ENCODE measurements at places on chromosomes 16 and 17. TPM values are rescaled to one million over a fixed set of nuclear protein-coding genes. Genes with fewer than 3 reads are reported as not detected.

FBXO39 gene
- total RNA-seq: 1.9 TPM

- DNase-seq: no peak
Observed at GRCh38 chr17:50106393-50107131, 11.4 kb downstream of the PDK2 start.

- peak; percentile 72 for DNase-seq
Observed at GRCh38 chr17:62653002-62653825, 25.7 kb downstream of the MRC2 start.

DNA sequence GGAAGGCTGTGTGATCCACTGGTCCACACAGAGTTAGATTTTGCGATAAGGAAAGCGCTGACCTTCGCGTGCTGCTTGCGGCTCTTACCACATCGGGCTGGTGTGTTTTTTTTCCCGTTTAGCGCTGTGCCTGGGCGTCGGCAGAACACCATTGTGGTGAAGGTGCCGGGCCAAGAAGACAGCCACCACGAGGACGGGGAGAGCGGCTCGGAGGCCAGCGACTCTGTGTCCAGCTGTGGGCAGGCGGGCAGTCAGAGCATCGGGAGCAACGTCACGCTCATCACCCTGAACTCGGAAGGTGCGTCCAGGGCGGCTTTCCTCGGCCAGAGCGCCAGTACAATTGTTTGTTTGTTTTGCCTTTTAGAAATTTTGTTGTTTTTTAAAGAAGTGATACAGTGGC lies 54.7 kb downstream of the BANP start:
- DNase-seq: no peak

DNA sequence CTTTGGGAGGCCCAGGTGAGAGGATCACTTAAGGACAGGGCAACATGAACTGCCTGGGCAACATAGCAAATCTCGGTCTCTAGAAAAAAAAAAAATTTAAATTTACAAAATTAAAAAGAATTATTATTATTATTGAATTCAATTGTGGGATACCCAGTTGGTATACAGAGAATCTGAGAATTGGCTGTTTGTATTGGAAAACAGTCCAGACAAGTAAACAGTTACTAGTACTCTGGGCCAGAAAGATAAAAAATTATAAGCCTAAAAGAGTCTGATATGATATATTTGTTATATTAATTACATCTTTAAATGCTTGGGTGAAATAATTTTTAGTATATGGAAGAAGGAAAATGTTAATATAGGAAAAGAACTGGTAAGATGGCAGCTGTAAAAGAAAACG lies 15.0 kb downstream of the CCDC47 start:
- DNase-seq: no peak

TMEM220 gene
- total RNA-seq: 1.1 TPM

OR3A3 gene
- total RNA-seq: not detected

- DNase-seq: peak; percentile 58
Observed at GRCh38 chr16:69190598-69190997, 3.6 kb downstream of the SNTB2 start.

- DNase-seq: no peak
Observed at GRCh38 chr17:80749611-80750010, 205.0 kb downstream of the RPTOR start.

DNA sequence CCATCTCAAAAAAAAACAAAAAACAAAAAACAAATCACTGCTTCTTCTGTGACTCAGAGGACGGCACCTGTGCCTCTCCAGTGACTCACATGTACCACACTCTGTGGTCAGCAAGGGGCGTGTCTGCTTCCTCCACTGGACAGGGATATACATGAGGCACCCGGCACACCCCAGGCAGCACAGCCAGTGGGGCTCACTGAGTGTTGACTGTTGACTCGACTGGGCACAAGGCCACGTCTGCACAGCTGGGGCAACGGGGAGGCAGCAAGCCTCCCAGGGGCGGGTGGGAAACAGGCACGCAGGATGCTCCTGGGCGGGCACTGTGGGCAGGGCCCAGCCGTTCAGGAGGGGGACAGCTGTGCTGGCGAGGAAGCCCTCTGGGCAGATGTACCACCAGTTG lies 64.1 kb downstream of the TIMM22 start:
- peak; percentile 34 for DNase-seq

- no peak for DNase-seq
Observed at GRCh38 chr17:14094676-14095601, 25.6 kb downstream of the COX10 start.

DNA sequence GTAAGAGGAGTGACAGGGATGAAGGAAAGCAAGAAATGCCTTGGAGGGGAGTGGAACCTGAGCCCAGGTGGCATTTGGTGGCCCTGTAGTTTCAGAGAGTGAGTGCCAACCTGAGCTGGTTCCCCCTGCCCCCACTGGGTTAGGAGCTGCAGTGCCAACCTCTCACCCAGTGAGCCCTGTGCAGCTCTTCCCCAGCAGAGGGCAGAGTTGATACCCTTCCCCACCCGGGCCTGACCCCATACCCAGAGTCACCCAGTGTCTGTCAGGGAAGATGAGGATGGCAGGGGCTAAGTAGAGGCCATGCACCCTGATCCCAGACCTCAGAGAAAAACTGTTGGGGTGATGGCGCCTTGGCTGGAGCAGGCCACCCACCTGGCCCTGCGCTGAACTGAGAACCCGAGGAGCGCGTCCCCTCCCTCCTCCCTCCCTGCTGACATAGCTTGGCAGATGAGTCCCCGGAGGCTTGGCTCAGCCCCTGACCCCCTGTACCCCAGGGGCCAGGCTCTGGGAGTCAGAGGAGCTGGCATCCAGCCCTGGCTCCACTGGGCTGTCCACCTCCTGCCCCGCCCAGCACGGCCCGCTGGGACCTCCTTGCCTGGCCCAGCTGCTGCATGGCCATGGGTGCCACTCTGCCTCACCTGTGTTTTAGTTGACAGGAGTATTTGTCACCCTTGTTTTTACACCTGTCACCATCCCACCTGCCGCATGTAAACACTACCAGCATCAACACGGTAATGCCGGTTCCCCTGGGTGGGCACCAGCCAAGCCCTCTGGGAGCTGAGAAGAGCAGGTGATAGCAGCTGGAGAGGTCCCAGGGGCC lies 113.9 kb downstream of the AMFR start:
- no peak for DNase-seq

LGALS9B gene
- 0.47 TPM for total RNA-seq

CIBAR2 gene
- total RNA-seq: not detected

EFNB3 gene
- not detected for total RNA-seq

CD300E gene
- not detected for total RNA-seq

PSMD3 gene
- 116 TPM for total RNA-seq

- peak; percentile 59 for DNase-seq
Observed at GRCh38 chr16:88570691-88571092, 489 bp downstream of the ZC3H18 start.

DNA sequence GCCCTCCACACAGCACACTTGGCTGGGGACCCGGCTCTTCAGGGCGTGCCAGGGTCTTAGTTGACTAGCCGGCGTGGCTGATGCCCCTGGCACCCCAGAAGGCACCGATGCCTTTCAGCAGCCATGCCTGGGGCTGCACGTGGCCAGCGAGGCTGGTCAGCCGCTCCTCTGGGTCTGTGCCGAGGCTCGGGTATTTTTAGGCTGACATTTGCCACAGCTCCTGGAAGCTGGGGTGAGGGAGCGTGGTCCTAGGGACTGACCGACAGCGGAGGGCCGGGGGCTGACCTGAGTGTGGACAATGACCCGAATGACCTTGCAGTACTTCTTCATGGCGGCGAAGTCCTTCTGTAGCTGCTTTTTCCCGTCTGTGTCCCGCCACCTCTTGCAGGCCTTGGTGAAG lies 3.9 kb downstream of the RPL3L start:
- DNase-seq: no peak

GRCh38 chr16:4846503-4846900 lies 586 bp downstream of the GLYR1 start:
- peak; percentile 44 for DNase-seq

DNA sequence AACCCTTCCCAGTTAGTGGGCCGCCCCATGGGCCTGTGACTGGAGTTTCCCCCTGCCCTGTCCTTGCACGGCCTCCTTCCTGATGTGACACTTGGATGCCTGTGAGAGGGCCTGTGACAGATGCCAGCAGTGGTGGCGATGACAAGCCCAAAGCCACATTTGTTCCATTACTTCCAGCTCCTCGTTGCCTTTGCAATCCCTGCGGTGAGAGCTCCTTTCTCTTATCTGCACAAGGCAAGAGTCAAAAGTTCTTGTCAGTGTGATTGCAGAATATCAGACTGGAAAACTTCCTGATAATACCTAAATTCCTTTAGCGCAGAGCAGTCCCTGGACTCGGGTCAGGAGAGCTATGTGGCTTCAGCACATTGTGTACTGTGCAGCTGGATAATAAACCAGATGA lies 54.4 kb upstream of the ARHGAP44 start:
- DNase-seq: no peak

MTSS2 gene
- total RNA-seq: 5.7 TPM

FAM171A2 gene
- 0.37 TPM for total RNA-seq

GRCh38 chr17:17349724-17350106 lies 46.5 kb downstream of the NT5M start:
- DNase-seq: no peak

GRCh38 chr16:77500934-77501664 lies 66.3 kb upstream of the ADAMTS18 start:
- no peak for DNase-seq

DNA sequence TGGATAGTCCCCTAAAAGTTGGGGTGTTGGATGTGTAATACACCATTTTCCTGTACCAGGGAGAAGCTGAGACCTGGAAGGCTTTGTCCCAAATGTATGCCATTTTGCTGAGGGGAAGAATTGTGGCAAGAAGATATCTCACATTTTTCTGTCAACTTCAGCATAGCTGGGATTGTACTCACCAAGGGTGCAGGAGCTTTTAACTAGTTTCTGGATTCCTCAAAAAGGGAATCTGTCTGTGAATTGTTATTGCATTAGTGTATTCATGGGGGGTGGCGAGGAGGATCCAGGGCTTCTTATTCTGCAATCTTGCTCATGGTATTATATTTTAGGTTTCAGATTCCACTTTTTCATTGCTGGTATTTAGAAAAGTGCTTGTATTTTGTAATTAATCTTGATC lies 208.2 kb upstream of the MYOCD start:
- DNase-seq: no peak

DNA sequence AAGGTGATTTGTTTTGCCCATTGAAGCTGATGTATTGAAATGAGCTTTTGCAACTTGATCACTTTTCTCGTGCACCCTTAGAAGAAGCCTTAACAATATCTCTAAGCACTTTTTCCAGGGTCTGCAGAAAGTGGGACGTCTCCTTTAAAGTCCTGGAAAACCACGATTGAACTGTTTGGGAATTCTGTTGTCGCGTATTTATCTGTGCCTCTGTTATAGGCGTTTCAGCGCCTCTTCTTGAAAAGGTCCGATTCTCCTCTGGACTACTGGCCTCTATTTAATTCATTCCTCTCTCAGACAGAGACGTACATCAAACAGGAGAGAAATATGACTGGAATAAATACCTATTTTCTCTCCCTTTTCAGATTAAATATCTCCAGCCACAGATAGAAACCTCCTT lies 262.4 kb upstream of the PSMD7 start:
- no peak for DNase-seq

GRCh38 chr17:50868140-50868438 lies 1.9 kb upstream of the TOB1 start:
- no peak for DNase-seq

SLC25A19 gene
- total RNA-seq: 43.6 TPM

SLC12A3 gene
- total RNA-seq: not detected

DNA sequence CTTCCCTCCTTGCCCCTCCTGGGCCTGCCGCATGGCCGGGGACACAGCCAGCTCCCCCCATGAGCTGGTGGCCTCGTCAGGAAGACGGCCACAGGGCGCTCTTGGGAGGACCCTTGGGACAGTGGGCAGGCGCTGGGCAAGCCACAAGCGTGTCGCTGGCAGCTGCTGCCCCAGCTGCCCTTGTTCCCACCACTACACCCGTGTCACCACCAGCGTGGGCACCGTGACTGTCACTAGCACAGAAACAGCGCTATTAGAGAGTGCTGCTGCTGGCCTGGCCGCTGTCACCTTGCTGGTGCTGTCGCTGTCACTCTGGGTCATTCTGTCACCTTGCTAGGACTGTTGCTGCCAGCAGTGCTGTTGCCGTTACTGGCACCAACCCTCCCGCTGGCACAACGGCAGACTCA lies 47.2 kb downstream of the ZFPM1 start:
- no peak for DNase-seq

HMOX2 gene
- 92.6 TPM for total RNA-seq

DNA sequence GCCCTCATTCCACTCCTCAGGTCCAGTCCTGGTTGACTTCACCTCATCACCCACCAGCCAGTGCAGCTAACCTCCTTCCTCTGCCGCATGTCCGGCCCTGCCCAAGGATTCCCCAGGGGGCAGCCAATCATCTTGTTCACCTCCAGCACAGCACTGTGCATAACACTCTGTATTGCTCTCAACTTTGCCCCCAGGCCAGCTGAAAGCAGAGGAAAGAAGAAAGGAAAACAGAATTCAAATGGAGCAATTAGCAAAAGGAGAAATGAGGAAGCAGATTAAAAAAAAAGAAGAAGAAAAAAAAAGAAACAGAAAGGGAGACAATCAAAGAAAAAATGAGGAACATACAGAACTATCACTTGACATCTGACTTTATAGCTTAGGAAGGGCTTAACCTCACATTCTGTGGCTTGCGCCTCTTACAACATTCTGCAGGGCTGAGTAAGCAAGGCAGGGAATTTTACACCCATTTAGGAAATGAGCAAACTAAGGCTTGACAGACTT lies 26.1 kb downstream of the GAS7 start:
- no peak for DNase-seq

MGRN1 gene
- 77.3 TPM for total RNA-seq

DNA sequence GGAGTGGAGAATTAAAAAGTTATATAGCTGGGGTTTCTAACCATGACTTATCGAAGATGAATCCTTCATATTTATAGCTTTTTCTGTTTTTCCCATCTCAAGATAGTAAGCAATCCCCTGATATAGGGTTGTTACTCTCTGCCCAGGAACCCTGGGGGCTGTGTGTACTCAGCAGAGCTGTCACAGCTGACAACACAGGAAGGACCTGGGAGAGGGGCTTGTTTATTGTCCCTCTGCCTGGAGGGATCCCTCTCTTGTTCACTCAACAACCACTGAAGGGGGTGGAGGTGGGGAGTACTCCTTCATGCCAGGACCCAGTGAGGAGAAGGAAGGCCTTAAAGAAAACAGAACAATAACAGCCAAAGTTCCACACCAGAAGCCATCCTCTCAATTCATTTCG lies 19.8 kb downstream of the ASIC2 start:
- no peak for DNase-seq

DNA sequence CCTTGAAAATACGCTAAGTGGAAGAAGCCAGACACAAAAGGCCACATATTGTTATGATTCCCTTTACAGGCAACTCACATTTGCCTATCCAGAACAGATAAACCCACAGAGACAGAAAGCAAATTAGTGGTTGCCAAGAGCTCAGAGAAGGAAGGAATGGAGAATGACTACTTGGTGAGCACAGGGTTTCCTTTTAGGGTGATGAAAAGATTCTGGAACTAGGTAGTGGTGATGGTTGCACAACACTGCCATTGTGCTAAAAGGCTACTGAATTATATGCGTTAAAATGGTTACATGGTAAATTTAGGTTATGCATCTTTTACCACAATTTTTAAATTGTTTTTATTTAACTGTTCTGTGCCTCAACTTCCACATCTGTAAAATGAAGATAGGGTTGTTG lies 4.4 kb downstream of the COPRS start:
- DNase-seq: no peak
